GM12892 (cell line): ENCODE measurements at places on chromosomes 12 and 14.

GRCh38 chr12:10982244-10982643 lies 4.5 kb downstream of the TAS2R50 start:
- no peak for DNase-seq

- DNase-seq: no peak
Measured at GRCh38 chr14:102854091-102854703, 68.3 kb upstream of the AMN start.

DNA sequence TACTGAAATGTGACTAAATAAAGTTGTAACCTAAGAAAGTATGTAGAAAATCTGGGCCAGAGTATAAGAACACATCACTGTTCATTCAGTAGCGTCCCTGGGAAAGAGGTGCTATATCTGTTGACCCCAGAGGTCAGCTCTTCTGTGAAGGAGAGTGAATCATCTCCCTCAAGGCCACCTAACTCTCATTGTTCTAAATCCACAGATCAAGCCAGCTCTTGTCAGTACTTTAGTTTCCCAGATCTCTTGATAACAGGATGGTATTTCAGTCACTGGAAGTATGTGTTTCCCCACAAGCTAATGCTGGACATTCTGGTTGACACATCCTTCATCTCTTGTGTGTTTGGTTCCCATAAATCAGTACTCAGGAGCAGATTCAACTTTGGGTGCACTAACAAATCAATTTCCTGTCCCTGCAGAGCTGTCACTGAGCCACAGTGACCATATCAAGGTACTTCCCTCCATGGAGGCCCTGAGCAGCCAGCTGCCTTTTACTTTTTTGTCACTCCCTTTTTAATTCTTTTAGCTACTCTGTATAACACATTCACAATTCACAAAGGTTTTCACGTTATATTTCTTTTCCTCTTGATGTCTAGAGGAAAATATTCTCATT lies 7.8 kb downstream of the KRT1 start:
- no peak for DNase-seq

DNA sequence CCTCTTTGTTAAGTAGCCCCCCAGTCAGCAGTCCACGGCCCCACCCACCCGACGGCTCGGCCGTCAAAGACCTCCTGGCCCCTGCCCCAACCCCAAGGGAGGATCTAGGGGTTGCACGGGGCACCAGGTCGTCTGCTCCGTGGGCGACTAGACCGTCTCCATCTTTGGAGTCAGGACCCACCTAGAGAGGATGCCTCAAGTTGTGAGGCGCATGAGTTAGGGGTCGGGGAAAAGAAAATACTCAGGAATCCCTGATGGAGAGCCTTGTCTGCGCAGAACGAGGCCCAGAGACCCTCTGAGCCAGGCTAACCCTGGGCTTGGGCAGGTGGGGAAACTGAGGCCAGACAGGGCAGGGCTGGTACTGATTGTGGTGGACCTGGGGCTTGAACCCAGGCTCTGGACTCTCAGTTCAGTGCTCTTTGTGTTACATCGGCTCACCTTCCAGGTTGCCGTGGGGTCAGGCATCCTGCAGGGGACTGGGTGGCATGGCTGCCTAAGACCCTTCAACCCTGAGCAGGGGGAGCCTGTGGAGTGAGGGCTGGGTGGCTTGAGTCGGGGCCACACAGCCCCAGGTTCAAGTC lies 839 bp downstream of the OTUB2 start:
- DNase-seq: no peak
